ENCODE measurements at places on chromosomes 2 and 18.

GRCh38 chr2:113887009-113887792 is 2.7 kb upstream of the ACTR3 start:
- no peak for DNase-seq

DNA sequence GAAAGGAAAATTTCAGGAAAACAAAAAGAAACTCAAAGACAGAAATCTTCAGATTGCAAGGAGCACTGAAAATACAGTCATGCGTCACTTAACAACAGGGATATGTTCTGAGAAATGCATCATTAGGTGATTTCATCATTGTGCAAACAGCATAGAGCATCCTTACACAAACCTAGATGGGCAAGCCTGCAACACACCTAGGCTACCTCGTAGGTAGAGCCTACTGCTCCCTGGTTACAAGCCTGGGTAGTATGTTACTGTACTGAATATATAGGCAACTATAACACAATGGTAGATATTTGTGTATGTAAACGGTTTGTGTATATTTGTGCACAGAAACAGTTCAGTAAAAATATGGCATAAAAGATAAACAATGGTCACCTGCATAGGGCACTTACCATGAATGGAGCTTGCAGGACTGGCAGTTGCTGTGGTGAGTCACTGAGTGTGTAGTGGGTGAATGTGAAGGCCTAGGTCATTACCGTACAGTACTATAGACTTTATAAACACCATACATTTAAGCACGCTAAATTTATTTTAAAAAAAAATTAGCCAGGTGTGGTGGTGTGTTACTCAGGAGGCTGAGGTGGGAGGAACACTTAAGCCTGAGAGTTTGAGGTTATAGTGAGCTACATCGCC is 33.4 kb downstream of the SFXN5 start:
- no peak for DNase-seq

- DNase-seq = no peak
Measured at GRCh38 chr2:1859671-1860450, 115.5 kb upstream of the PXDN start.

GRCh38 chr18:47284721-47285395 is 33.4 kb upstream of the SKOR2 start:
- no peak for DNase-seq
